ENCODE measurements at places on chromosomes 4 and X.
A peak's percentile ranks its signal among the peaks of the same experiment; 100 is the strongest.

- no peak for DNase-seq
These were observed 820 bp upstream of the MAB21L2 start for GRCh38 chr4:150581056-150581605.

DNA sequence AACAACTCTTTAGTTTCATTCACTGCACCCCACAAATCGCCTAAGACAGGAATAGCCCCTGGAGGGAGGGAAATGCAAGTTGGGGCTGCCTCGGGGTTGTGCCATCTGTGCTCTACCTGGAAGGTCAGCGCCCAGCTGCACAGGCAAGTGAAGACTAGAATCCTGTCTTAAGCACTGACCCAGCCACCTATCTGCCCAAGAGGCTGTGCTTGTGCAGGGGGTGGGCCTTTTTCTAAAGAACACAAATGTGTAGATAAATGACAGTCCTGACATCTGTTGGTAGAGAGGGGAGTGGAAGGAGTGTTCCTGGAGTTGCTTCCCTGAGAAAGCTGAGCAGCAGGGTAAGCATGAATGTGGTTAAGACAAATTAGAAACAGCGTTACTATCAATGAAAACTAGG lies 15.7 kb downstream of the ZNF518B start:
- DNase-seq = no peak

DNA sequence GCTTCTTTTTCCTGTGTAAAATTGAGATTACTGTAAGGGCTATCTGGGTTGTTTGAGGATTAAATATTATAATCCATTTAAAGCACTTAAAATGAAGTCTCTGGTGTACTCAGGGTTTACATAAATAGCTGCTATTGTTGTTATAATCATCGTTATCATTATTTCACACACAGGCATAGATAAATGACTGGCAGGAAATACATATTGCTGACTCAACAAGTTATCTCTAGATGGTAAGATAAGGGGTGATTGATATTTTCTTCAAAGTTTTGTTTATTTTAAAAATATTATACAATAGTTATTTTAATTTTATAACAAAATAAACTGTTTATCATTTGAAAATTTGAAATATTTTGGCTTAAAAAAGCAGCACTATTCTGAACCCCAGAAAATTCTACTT lies 134.3 kb upstream of the DCAF12L2 start:
- DNase-seq = no peak

DNA sequence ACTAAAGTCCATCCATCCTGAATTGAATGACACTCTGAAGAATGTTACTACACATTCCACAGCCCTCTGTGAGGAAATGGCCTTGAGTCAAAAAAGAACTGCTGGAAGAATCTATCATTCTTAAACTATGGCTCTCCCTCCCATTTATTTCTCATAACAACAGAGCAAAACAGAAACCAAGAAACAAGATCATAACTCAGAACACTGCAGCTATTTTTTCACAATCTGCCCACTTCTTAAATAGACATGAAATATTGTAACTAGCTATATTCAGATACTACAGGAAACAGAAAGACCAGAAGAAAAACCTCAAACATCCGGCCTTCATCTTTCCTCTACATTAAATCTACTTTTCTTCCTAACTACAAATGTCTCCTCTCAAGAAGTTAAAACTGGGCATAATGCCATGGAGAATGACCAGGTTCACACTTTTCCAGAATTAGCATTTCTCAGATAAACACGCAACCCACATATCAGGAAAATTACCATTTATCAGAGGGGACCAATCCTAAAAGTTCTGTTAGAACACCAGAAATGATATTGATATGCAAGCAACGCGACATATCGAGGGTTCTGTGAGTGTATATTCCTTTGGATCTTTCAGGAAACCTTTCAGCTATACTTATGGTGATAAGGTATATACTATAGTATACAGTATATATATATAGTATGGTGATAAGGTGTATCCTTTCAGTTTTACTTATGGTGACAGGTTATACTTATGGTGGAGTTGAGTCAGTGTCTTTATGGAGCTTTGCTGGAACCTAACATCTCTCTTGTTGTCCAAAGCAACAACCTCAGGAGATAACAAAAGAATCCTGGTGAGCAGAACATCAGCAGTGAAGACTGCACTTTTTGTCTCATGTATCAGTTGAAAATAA lies 60.4 kb upstream of the IRF2 start:
- DNase-seq = peak; percentile 85

DNA sequence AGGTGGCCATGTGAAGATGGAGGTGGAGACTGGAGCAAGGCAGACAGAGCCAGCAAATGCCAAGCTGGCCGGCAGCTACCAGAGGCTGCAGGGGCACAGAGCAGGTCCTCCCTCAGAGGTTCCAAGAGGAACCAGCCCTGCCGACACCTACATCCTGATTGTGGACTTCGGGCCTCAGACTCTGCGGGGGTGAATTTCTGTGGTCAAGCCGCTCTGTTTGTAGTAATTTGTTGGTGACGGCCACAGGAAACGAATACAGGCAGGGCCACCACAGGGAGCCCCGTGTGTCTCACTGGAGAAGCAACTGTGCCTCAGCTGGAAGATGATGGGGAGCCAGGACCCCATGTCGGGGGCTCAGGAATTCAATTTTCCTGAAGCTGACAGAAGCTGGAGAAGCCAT lies 28.3 kb downstream of the ZFYVE28 start:
- DNase-seq = no peak

- no peak for DNase-seq
These were observed 5.1 kb downstream of the UPRT start for GRCh38 chrX:75278991-75279390.

DNA sequence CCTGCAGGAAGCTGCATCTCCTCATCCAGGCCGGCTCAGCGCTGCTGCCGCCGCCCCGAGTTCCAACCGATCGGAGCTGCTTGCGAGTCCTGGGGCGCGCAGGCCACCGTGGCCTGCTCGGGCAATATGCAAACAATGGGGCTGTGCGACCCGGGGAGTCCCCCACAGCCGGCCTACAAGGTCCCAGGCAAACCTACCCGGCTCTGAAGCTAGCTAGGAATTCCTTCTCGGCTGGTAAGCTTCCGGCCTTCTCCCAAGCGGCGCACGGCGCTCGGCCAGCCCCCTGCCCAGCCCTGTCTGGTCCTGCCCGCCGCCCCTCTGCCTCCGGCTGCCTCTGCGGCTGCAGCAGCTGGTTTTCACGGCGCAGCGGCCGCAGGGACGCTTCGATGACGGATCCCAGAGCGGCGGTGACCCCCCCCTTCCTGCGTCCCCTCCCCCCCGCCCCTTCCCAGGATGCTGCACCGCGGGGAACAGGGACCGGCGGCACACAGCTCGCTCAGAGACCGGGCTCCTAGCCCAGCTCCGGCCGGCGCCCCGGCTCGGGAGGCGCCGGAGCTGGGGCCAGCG lies 59.4 kb downstream of the TSC22D3 start:
- no peak for DNase-seq

GRCh38 chr4:94177822-94178221 lies 29.8 kb upstream of the SMARCAD1 start:
- no peak for DNase-seq

DNA sequence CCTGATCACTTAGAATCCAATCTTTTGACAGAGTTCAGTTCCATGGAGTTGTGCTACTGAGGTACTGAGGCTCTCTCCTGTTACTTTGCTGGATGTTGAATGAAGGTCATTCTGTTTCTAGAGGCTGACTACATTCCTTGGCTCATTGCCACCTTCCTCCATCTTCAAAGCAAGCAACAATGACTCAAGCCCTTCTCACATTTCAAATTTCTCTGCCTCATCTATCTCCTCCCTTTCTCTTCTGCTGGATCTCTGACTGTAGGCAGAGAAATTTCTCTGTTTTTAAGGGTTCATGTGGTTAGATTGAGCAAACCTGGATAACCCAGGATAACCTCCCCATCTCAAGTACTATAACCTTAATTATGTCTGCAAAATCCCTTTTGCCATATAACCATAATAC lies 775.4 kb downstream of the STPG2 start:
- DNase-seq = peak; percentile 57

DNA sequence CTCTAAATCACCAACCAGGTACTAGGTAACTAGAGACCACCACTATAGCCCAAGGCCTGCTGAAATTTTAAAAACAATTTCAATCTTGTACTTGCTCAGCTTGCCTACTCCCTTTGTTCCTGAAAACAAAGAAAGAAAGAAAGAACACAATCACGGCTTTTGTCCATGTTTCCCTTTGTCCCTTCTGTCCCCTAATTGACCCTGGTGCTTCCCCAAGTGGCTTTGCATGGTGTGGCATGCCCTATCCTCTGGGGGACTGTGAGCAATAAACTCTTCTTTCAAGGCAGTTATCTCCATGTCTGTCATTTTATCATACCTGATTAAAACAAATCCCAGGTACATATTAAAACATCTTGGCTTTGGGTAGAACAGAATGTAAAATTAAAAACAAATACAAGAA lies 94.8 kb downstream of the ARSJ start:
- no peak for DNase-seq

DNA sequence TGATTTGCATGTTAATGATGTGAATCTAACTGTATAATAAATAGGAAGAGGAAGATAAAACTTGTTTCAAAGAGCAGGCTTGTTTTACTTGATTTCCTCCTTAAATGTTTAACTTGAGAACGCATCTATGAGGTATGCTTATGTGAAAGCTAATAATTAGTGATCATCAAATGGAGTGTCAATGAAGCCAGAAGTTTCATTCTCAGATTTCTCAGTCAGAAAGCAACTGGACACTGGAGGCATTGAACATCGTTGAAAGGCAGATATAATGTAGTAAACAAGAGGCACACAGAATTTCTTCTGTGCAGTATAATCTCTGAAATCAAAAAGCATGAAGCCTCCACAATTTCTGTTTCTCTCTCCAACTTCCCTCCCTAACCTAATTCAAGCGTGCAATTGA lies 672.9 kb downstream of the ADGRL3 start:
- no peak for DNase-seq

GRCh38 chrX:47223476-47224250 lies 5.2 kb downstream of the CDK16 start:
- DNase-seq = no peak

DNA sequence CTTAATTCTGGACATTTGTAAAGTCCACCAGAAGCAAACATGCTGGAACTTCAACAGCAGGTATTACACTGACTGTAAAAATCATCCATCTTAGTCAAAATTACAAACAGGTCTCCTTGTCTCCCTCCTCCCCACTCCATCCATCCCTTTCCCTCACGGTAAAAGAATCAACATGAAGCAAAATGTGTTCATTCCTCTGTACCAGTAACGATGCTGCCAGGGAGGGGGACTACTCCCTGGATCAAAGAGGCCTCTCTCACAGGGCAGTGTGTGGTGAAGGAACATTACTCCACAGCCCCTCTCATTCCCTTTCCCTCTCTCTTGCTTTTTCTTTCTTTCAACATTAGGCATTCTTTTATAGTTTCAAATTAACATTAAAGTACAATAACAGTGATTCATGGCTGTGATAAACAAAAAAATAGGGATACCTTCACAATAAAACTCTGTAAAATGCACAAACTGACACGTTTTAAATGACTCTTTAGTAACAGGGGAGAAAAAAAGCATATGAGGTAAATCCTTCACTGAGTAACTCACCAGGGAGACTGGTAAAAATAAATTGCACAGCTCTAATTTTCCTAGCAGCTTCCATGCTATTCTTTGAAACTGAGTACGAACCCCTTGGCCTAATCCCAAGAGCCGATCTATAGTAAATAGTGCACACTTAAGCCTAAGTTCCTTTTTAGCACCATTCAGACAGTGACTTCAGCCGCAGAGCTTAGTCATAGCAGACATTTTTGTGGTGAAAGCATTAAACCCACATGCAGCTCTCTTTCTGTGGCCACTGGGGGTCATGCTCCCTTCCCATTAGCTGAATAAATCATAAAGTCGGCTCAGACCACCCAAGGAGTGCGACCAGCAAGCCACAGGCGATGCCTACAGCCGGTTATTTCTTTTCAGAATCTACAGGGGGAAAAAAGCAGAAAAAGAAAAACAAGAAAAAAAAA lies 215.6 kb upstream of the GYPA start:
- DNase-seq = peak; percentile 100

- no peak for DNase-seq
These were observed 1760.8 kb upstream of the PCDH10 start for GRCh38 chr4:131388277-131388676.

- DNase-seq = no peak
These were observed 107.2 kb downstream of the GASK1B start for GRCh38 chr4:158065603-158066002.

- DNase-seq = no peak
These were observed 358.9 kb downstream of the FBXO8 start for GRCh38 chr4:173924561-173924960.

GRCh38 chrX:130079824-130080406 lies 30.4 kb downstream of the ELF4 start:
- DNase-seq = peak; percentile 74

- DNase-seq = no peak
These were observed 725.9 kb upstream of the GRID2 start for GRCh38 chr4:91577864-91578263.

GRCh38 chr4:183399126-183399522 lies 45.3 kb upstream of the CDKN2AIP start:
- no peak for DNase-seq

GRCh38 chr4:40749717-40750460 lies at the start of gene NSUN7:
TSS of gene NSUN7 (plus strand) at chr4:40749955. CDS start at chr4:40750694, 739 bp downstream.
- peak; percentile 31 for DNase-seq

- DNase-seq = no peak
These were observed 18.1 kb upstream of the ATOH1 start for GRCh38 chr4:93810340-93810992.

DNA sequence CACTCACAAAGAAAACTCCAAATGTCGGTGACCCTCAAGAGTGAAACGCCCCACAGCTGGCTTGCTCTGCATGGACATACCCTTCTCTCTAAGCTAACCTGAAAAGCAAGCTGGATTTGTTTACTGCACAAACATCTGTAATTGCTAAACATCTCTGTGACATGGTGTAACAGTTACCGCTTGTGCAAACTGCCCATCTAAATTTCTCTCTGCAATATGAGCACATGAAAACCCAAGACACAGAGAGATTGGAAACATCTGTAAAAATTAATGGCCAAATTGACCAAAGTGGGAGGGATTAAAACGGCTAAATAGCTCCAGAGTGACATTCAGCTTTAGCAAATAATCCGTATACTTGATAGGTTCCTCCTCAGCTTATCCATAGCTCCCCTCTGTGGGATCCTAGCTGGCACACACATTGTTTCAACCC lies 155.0 kb upstream of the MAP3K15 start:
- peak; percentile 32 for DNase-seq

DNA sequence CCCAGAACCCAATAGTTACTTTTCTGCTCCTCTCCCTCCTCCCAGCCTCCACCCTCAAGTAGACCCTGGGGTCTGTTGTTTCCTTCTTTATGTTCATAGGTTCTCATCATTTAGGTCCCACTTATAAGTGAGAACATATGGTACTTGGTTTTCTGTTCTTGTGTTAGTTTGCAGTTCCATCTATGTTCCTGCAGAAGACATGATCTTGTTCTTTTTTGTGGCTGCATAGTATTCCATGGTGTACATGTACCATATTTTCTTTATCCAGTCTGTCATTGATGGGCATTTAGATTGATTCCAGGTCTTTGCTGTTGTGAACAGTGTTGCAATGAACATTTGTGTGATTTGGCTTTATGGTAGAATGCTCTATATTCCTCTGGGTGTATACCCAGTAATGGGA lies 47.8 kb upstream of the LEF1 start:
- no peak for DNase-seq

DNA sequence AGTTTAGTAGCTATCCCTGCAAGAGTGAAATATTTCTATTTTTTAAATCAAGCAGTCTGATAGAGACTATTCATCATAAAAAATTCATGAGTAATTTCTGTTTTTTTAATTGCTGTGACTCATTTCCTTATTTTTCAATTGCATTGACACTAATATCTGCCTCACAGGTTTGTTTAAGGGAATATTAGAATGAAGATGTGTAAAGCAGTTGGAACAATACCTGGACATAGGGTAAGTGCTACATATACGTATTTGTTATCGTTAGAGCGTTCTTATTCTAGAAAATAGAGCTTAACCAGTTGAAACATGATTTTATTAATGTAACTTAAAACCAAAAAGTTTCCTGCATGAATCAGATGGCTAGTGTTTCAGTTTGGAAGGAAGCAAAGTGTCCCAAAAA lies 2211.3 kb downstream of the PCDH7 start:
- no peak for DNase-seq
